Activated CD4-positive, alpha-beta T cell treated with anti-CD3 and anti-CD28 coated beads, Interleukin-2, amount 50 U/mL, for 1 hour (primary cell): ENCODE measurements at places on chromosomes 6 and 20.

GRCh38 chr6:70157086-70157485 lies 145.8 kb downstream of the COL9A1 start:
- DNase-seq: no peak

GRCh38 chr6:150006961-150007464 lies 18.3 kb downstream of the RAET1L start:
- DNase-seq: peak; percentile 41

- no peak for DNase-seq
Measured at GRCh38 chr6:14200047-14200446, 82.5 kb downstream of the CD83 start.

DNA sequence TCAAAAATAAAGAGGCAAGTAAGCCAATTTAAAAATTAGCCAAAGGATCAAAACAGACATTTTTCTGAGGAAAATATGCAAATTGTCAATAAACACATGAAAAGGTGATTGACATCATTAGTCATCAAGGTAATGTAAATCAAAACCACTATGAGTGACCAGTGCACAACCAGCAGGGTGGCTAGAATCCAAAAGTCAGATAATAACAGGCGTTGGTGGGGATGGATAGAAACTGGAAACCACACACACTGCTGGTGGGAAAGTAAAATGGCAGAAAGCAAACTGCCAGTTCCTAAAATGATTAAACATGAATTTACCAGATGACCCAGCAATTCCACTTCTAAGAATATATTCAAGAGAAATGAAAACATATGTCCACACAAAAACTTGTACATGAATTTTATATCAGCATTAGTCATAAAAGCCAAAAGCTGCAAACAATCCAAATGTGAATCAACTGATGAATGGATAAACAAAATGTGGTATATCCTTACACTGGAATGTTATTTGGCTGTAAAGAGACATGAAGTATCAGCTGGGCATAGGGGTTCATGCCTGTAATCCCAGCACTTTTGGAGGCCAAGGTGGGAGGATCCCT lies 74.8 kb upstream of the MBOAT1 start:
- no peak for DNase-seq

GRCh38 chr6:1364791-1365190 lies 24.6 kb upstream of the FOXF2 start:
- DNase-seq: no peak

- no peak for DNase-seq
Measured at GRCh38 chr6:167760979-167761793, 65.5 kb upstream of the AFDN start.

DNA sequence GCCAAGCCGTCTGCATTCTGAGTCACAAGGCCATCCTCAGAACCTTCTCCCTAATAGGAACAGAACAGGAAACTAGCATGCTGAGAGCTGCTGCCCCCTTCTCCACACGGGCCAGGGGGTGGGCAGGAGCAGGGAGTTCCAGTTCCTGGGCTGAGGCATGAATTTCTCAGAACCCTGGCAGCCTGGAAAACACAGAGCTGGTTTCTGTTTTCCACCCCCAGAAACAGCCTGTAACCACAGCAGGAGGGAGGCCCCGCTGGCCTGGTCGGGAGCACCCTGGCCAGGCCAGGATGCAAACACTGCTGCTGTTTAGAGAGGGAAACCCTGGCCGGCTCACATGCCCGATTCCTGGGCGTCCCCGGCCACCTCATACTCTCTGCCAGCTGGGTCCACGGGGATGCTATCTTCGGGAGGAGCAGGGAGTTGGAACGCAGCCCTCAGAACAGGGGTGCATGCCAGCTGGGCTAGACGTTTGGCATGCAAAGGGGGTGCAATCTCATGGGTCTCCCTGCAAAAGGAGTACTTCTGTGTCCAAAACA lies 130.1 kb downstream of the NFATC2 start:
- no peak for DNase-seq

DNA sequence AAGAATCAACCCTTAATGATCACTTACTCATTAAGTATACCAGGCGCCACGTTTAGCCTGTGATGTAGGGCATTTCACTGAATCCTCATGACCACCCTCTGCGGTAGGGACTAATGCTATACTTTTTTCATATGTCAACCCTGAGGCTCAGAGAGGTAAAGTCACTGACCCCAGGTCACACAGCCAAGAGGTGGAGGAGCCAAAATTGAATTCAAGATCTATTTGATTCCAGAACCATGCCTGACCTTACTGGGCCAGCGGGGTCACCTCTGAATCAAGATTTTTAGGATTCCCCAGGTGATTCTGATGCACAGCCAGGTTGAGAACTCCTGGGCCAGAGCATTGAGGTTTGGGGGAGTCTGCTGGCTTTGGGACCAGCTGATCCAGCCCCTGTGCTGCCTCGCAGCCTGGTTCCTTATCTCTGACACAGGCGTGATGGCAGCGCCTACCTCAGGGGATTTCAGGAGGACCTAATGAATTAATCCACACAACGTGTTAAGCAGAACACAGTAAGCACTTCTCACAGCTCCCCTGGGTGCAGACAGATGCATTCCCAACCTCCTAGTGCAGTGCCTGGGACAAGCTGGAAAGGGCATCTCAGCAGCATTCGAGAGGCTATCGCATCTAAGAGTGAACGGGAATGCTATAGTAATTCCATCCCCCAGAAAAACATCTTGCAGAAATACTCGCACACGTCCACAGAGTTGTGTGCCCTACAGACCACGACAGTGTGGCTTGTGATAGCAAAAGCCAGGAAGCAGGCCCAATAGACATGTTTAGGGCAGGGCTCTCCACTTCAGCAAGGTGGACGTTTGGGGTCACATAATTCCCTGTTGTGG lies 101.4 kb upstream of the PTPN1 start:
- DNase-seq: no peak

GRCh38 chr20:59785669-59785959 lies 147.8 kb downstream of the SYCP2 start:
- DNase-seq: no peak

DNA sequence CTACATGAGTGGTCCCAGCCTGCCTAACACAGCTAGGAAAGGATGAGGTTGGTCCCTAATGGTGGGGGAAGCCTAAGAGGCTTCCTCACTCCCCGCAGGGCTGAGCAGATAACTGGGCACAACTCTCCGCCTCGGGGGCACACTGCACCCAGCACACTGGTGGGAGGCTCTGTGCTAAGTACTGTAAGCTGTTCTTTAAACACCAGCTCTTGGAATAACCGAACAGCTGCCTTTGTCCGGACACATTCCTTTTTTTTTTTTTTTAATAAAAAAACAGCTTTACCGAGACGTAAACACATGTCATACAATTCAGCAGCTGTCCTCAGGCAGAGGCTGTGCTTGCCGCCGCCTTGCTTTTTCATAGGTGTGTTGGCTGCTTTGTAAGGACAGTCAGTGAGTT lies 6.9 kb downstream of the PSMG4 start:
- no peak for DNase-seq

- no peak for DNase-seq
Measured at GRCh38 chr6:53294611-53295010, 54.1 kb downstream of the ELOVL5 start.

DNA sequence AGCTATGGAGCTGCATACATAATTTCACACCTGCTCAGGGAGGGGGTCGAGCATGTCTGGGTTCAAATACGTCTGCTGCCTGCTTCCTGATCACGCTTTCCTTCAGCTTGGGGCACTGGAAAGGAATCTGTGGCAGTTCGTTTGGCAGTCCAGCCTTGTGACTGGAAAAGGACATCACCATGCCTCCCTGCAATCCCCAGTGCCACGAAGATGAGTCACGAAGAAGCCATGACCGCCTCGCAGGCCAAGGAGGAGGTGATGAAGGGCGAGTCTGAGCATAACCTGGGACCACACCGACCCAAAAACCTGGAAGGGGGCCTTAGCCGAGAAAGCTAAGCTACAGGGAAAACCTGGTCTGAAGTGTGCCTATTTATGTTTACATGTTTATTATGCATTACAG lies 13.1 kb downstream of the JAG1 start:
- no peak for DNase-seq

- no peak for DNase-seq
Measured at GRCh38 chr6:140670021-140670420, 1295.6 kb upstream of the CITED2 start.

DNA sequence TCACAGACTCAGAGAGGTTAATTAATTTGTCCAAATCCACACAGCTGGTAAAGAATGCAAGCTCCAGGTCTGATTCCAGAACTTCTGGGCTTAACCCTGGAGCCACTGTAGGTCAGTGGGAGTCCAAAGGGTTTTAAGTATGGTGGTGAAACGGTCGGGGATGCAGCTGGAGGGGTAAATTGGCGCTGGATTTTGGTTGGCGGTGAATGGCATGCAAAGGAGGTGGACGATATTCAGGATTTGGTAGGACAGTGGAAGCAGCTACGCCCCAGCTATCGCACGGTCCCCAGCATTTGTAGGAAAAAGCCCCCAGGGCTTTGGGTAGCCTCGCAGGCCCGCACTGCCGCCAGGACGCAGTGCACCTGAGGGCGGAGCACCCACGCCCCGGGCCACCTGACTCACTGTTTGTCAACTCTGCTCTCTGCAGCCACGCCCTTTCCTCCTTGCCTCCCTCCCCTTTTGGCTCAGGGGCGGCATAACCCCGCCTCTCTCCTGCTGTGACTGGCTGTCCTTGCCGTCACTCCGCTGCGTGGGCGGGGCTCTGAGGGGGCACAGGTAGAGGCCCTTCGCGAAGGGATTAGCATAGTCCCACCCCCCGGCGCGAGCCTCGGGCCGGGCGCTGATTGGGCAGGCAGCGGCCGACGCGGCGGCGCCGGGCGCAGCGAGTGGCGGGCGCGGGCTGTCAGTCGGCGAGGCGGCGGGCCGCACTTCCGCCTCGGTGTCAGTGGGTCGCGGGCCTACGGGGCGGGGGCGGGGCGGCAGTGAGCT lies at the start of gene OSBPL2:
Gene OSBPL2, plus strand, starts transcription at position 721 of the 768 bp plus-strand sequence. CDS start 17,664 bp downstream, outside the sequence.
- DNase-seq: peak; percentile 100

- no peak for DNase-seq
Measured at GRCh38 chr6:26141378-26141904, 54.2 kb downstream of the HFE start.

- no peak for DNase-seq
Measured at GRCh38 chr6:131669891-131670290, 31.3 kb downstream of the OR2A4 start.

DNA sequence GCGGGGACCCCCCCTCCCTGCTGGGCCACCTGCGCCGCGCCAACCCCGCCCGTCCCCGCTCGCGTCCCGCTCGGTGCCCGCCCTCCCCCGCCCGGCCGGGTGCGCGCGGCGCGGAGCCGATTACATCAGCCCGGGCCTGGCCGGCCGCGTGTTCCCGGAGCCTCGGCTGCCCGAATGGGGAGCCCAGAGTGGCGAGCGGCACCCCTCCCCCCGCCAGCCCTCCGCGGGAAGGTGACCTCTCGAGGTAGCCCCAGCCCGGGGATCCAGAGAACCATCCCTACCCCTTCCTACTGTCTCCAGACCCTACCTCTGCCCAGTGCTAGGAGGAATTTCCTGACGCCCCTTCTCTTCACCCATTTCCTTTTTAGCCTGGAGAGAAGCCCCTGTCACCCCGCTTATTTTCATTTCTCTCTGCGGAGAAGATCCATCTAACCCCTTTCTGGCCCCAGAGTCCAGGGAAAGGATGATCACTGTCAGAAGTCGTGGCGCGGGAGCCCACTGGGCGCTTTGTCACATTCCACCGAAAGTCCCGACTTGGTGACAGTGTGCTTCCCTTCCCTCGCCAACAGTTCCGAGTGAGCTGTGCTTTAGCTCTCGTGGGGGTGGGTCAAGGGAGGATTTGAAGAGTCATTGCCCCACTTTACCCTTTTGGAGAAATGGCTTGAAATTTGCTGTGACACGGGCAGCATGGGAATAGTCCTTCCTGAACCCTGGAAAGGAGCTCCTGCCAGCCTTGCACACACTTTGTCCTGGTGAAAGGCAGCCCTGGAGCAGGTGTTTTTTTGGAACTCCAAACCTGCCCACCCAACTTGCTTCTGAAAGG lies 2.1 kb downstream of the VEGFA start:
- peak; percentile 18 for DNase-seq

DNA sequence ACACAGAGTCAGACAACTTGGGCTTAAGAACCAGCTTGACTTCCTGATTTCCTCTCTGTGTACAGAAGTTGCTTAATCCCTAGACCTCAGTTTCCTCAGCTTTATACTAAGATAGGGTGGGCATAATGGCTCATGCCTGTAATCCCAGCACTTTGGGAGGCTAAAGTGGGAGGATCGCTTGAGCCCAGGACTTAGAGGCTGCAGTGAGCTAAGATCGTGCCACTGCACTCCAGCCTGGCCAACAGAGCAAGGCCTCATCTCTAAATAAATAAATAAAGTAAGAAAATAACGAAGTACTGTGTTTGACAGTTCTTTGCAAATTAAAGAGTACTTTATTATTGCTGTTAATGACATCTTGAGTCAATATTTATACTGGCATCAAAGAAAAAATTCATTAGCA lies 41.7 kb downstream of the CNKSR3 start:
- no peak for DNase-seq

GRCh38 chr6:167691533-167692312 lies 135.0 kb upstream of the AFDN start:
- no peak for DNase-seq

DNA sequence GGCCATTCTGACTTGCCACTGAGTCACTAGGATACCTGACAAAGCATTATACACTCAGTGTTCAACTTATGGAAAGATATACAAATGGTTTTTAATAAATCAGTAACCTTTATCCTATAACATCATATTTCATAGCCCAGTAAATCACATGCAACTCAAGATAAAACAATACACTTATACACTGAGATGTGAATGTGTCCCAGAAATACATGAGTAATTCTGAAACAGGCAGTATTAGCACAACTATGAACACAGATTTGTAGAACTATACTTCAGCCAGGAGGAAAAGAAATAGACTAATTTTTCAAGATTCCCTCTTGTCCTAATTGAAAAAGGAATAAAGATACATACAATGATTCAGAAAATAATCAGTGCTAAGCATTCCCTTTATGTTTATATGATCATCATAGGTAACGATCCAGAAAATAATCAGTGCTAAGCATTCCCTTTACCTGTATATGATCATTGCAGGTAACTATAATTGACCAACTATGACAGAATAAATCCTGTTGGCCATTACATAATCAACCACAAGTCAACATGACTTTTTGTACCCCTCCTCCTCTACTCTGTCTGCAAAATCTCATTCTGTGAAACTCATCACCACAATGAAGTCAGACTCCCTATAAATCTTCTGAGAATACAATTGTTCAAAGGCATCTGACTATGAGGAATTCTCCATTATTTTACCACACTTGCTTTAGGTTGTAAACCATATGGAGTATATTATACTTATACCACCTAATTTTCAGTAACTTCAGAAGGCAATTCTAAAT lies 30.3 kb downstream of the HACE1 start:
- DNase-seq: no peak

DNA sequence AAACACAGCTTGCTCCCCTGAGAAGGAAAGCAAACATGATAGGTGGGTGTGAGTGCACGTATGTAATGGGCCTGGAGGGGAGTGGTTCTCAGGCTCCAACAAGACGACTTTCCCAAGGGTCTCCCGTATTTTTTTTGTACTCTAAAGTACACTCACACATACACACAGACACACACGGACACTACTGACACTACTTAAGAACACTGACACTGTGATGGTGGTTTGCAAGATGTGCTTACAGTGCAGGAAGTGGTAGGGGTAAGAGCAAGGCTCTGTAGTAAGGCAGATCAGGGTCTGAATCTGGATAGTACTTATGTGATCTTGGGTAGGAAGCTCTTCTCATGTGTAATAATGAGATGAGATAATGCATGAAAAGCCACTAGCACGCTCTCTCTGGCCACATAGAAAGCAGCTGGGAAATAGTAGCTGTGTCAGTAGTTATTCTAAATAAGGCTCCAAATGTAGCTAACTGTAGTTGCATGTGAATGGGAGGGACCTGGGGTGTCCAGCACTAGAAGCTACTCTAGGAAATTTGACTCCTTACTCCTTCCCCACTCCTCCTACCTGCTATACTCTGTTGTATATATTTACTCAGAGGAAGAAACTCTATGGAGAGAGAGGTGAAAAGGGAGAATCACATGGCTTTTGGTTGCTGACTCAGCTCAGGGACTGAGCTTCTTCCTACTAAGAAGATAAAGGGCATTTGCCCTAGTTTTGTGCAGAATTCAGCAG lies 8.4 kb upstream of the ZBTB24 start:
- no peak for DNase-seq
